Vagina (tissue), 2 donors: ENCODE measurements at places on chromosomes 4 and X.
A peak's percentile ranks its signal among the peaks of the same experiment; 100 is the strongest.

- no peak for DNase-seq
- no peak overlapping the region for H3K4me3 ChIP-seq
- H3K27me3 ChIP-seq = no peaks in the 10 kb centered on the region
- no peaks in the 10 kb centered on the region for H3K36me3 ChIP-seq
Observed at GRCh38 chr4:151604238-151604637, 156.6 kb downstream of the GATB start.

GRCh38 chrX:20461002-20461401, 194.3 kb upstream of the RPS6KA3 start:
- no peak overlapping the region for H3K4me3 ChIP-seq
- no peak overlapping the region for H3K27ac ChIP-seq
- no peak for DNase-seq
- no peaks in the 10 kb centered on the region for H3K4me1 ChIP-seq
- no peaks in the 10 kb centered on the region for H3K27me3 ChIP-seq

- H3K4me3 ChIP-seq = no peak overlapping the region
- no peak for DNase-seq
- no peaks in the 10 kb centered on the region for H3K36me3 ChIP-seq
- H3K27ac ChIP-seq = no peak overlapping the region
- no peaks in the 10 kb centered on the region for H3K27me3 ChIP-seq
Observed at GRCh38 chr4:100289946-100290345, 99.7 kb upstream of the DDIT4L start.

- H3K27ac ChIP-seq = no peak overlapping the region
- DNase-seq = no peak
- no peak overlapping the region for H3K4me3 ChIP-seq
- H3K36me3 ChIP-seq = no peaks in the 10 kb centered on the region
Observed at GRCh38 chrX:110915111-110915510, 119.5 kb upstream of the CHRDL1 start.

DNA sequence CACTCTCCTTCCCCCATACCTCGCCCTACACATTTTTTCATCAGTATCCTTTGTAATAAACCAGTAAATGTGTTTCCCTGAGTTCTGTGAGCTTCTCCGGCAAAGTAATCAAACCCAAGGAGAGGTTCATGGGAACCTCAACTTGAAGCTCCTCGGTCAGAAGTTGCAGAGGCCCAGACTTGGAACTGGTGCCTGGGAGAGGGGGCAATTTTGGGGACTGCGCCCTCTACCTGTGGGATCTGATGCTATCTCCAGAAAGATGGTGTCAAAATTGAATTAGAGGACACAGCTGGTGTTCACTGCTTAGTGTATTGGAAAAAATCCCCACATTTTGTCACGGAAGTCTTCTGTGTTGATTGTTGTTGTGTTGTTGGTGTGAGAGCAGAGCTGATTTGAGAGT, 70.6 kb downstream of the ATP11C start:
- H3K4me3 ChIP-seq = no peak overlapping the region
- H3K4me1 ChIP-seq = no peaks in the 10 kb centered on the region
- no peak for DNase-seq
- H3K36me3 ChIP-seq = no peaks in the 10 kb centered on the region

- DNase-seq = no peak
- no peaks in the 10 kb centered on the region for H3K27me3 ChIP-seq
- H3K36me3 ChIP-seq = no peaks in the 10 kb centered on the region
- H3K27ac ChIP-seq = no peak overlapping the region
Observed at GRCh38 chrX:10537308-10537707, 83.1 kb downstream of the MID1 start.

GRCh38 chr4:88752754-88753153, 55.1 kb upstream of the NAP1L5 start:
- no peaks in the 10 kb centered on the region for H3K27me3 ChIP-seq
- H3K36me3 ChIP-seq = no peaks in the 10 kb centered on the region
- H3K4me3 ChIP-seq = no peak overlapping the region
- no peak for DNase-seq

DNA sequence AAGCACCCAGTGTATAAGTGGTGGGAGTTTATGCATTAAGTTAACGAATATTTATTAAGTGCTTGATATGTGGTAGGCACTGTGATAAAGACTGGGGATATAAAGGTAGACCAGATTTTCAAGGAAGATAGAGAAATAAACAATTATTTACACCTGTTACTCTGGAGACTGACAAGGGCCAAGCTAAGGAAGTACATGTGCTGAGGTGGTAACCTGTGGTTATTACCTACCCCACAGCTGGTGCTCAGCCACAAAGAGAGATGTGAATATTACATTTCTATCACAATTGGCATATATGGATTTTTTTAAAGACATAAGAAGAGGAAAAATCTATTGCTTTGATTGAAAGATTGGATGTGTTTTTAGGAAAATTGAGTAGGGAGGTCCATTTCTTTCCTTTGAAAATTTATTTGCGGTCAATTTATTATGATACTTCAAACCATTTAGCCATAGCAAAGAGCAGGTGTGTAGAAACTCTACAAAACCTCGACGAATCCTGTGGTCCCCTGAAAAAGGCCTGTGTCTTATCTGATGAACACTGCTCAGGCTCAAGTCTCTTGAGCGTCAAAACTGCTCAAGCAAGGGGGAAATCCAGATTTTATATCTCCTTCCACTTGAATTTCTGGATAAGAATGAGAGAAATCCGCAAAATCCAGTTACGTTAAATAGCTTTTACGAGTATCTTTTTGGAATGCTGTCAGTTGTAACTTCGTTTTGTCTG, 217.7 kb upstream of the HAND2 start:
- no peaks in the 10 kb centered on the region for H3K4me1 ChIP-seq

GRCh38 chrX:154024271-154024670, 4.6 kb upstream of the IRAK1 start:
- H3K36me3 ChIP-seq = no peaks in the 10 kb centered on the region
- no peaks in the 10 kb centered on the region for H3K27me3 ChIP-seq
- peaks cover 13% of the 10 kb centered on the region for H3K4me1 ChIP-seq

DNA sequence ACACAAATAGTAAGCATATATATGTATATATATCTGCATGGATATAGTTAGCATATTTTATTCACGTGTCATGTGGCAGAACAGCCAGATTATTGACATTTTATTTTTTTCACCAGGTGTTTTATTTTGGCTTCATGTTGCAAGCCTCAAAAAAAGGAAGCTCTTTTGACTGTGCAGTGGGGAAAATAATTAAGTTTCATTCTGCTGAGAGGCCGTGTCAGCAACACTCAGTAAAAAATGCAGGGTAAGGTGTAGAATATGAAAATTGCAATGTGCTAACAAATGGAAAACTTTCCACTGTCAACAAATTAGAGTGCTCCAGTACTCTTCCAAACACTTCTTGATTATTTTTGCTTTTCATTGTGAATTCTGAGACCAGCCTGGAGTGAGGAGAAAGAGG, 511.5 kb downstream of the GLUD2 start:
- H3K27me3 ChIP-seq = no peaks in the 10 kb centered on the region
- no peaks in the 10 kb centered on the region for H3K36me3 ChIP-seq
- DNase-seq = no peak
- H3K4me1 ChIP-seq = no peaks in the 10 kb centered on the region
- no peak overlapping the region for H3K27ac ChIP-seq

- no peak overlapping the region for H3K27ac ChIP-seq
- no peaks in the 10 kb centered on the region for H3K27me3 ChIP-seq
- no peaks in the 10 kb centered on the region for H3K36me3 ChIP-seq
- DNase-seq = no peak
- H3K4me3 ChIP-seq = no peak overlapping the region
Observed at GRCh38 chr4:108378164-108378563, 209.4 kb upstream of the LEF1 start.

DNA sequence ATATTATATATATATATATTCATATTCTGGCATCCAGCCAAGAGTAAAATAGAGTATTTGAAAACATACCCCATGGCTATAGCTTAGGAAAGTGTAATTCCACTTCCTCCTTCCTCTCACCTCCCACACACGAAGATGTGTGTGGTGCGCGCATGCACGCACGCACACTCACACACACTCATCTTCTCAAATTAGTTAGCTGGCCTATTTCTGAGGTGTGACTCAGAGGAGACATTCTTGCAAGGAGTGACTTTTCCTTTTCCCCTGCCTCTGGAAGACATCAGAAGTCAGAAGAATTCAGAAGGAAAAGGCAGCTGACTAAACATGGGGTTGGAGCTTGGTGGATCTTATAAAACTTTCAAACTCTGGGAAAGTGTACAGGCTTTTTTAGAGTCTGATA, 8.8 kb downstream of the ENPEP start:
- no peak for DNase-seq
- no peak overlapping the region for H3K4me3 ChIP-seq
- H3K4me1 ChIP-seq = no peaks in the 10 kb centered on the region
- no peaks in the 10 kb centered on the region for H3K27me3 ChIP-seq
- no peaks in the 10 kb centered on the region for H3K36me3 ChIP-seq

DNA sequence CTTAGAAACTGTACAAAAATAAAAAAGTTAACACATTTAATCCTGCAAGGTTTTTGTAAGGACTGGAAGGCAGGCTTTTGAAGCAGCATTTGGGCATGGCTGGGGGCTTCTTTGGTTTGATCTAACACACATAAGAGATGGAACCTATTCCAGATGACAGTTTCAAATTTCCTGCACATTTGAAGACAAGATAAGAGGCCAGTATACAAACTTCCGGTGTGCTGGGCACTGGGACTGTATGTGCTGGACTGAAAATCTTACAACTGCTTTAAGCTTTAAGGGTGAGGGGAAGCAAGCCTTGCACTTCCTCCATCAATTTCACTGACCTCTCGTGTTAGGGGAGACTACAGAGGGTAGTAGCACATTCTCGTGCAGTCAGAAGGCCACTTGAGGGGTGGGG, 122.9 kb downstream of the AMMECR1 start:
- H3K36me3 ChIP-seq = no peaks in the 10 kb centered on the region
- DNase-seq = no peak
- no peak overlapping the region for H3K4me3 ChIP-seq
- H3K27me3 ChIP-seq = no peaks in the 10 kb centered on the region
- no peaks in the 10 kb centered on the region for H3K4me1 ChIP-seq

GRCh38 chr4:185786422-185786821, 25.6 kb downstream of the SORBS2 start:
- no peaks in the 10 kb centered on the region for H3K27me3 ChIP-seq
- no peaks in the 10 kb centered on the region for H3K36me3 ChIP-seq
- H3K27ac ChIP-seq = no peak overlapping the region
- H3K4me3 ChIP-seq = no peak overlapping the region
- H3K4me1 ChIP-seq = no peaks in the 10 kb centered on the region
- no peak for DNase-seq

- no peak overlapping the region for H3K4me3 ChIP-seq
- no peak for DNase-seq
- no peaks in the 10 kb centered on the region for H3K36me3 ChIP-seq
- no peaks in the 10 kb centered on the region for H3K4me1 ChIP-seq
- no peaks in the 10 kb centered on the region for H3K27me3 ChIP-seq
Observed at GRCh38 chrX:127466211-127466610, 586.0 kb downstream of the ACTRT1 start.

DNA sequence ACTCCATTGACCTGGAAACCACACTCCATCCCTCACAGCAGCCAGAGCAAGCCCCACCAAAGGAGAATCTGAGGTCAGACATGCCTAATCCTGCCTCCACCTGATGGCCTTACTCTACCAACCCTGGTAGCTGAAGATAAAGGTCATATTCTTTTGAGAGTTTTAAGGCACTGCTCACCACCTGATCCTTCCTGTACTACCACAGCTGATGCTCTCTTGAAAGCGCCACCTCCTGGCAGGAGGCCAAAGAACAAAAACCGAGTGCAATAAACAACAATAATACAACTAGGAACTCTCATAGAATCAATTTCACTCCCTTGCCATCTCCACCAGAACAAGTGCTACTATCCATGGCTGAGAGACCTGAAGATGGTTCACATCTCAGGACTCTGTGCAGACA, 301.6 kb downstream of the NAF1 start:
- no peaks in the 10 kb centered on the region for H3K27me3 ChIP-seq
- no peak for DNase-seq
- no peak overlapping the region for H3K4me3 ChIP-seq
- no peak overlapping the region for H3K27ac ChIP-seq
- no peaks in the 10 kb centered on the region for H3K36me3 ChIP-seq

DNA sequence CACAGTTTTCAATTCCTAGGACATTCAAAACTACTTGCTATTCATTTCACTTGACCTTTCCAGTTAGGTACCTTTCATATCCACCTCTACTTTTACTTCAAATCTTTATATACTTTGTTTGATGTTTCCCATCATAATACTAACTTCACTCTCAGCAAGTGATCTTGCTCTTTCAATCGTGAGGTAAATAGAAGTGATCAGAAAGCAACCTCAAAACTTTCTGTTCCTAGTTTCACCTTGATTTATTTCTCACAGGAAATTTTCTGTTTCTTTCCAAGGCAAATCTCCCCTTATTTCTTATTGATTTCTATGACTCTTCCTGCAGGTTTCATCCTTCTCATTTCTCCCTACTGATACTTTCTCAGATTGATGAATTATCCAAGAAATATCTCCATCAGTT, 623.5 kb downstream of the FSTL5 start:
- no peak overlapping the region for H3K27ac ChIP-seq
- H3K27me3 ChIP-seq = no peaks in the 10 kb centered on the region
- no peaks in the 10 kb centered on the region for H3K36me3 ChIP-seq
- no peak overlapping the region for H3K4me3 ChIP-seq

DNA sequence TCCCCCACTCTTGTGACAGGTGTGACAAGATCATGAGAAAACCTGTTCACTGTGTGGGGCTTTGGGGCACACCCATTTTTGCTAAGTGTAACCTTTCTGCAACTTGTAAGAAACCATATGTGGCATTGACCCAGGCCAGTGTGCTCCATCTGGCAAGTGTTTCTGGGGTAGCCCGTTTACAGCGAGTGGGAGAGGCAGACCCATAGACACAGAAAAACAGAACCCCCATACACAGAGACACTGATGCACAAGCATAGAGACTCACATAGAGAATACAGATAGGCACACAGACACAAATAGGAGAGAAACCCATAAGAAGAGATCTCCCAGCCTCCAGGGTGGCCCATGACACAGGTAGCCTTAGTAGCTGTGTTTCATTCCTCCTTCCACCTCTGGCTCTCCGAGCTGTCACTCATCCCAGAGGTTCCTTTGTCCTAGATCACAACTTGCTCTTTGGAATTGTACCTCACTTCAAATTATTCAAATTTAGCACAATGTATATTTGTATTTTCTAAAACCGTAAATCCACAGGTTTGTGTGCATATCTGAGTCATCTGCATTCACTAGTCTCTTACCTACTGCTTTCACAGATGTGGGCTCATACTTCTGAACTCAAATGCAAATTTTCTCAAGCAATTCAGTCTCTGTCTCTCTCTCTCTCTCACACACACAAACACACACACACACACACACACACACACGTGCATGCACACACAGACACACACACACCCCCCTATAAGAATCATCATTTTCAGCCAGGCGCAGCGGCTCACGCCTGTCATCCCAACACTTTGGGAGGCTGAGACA, 114.4 kb downstream of the SH3KBP1 start:
- H3K4me3 ChIP-seq = no peak overlapping the region
- no peaks in the 10 kb centered on the region for H3K36me3 ChIP-seq
- peaks cover 7% of the 10 kb centered on the region for H3K4me1 ChIP-seq
- H3K27ac ChIP-seq = peak overlapping the region; percentile 71
- no peaks in the 10 kb centered on the region for H3K27me3 ChIP-seq
